ENCODE measurements at places on chromosomes 1 and 21.

DNA sequence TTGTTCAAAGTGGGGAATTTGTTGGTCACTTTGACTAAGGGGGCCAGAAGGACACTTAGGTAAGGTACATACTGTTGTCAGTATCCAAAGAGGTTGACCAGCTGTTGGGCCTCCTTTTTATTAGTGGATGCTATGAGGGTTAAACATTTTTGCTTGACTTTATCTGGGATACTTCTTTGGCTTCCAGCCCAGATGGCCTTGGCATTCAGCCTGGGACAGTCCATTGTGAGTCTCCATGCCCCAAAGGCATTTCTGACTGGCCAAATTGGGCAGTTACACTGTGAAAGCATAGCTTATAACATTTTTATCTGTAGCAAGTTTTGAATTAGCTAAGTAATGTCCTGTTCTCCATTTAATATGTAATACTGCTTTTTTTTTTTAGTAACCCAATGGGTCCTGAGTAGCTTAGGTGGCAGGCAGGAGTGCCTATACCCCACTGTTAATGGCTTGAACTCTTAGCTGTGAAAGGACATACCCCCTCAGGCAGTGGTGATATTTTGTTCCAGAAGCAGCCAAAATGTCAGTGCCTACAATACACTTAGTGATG is 35.4 kb upstream of the CD1D start:
- peak; percentile 9 for DNase-seq

GRCh38 chr1:25727635-25728286 is 72.2 kb upstream of the SELENON start:
- DNase-seq, result no peak

- DNase-seq, result no peak
These were observed 10.0 kb downstream of the PROX1 start for GRCh38 chr1:213997772-213998107.

DNA sequence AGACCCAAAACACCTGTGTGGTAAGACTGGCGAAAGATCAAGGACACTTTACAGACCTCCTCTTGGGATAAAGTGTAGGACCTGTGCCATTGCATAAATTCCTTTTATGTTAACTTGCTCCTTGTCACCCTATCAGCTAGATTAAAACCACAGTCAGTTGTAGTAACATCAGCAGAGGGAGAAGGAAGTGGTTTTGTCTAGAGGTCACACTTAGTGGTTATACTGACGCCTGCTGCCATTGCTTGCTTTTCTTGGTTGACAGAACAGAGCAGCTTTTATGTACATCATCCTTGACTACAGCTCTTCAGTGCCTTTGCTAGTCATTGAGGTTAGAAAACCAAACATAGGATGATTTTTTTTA is 101.4 kb downstream of the PBX1 start:
- no peak for DNase-seq

GRCh38 chr1:42926879-42927242 is 31.8 kb downstream of the SLC2A1 start:
- DNase-seq, result no peak

- no peak for DNase-seq
These were observed 760 bp downstream of the PEX14 start for GRCh38 chr1:10475510-10475909.

DNA sequence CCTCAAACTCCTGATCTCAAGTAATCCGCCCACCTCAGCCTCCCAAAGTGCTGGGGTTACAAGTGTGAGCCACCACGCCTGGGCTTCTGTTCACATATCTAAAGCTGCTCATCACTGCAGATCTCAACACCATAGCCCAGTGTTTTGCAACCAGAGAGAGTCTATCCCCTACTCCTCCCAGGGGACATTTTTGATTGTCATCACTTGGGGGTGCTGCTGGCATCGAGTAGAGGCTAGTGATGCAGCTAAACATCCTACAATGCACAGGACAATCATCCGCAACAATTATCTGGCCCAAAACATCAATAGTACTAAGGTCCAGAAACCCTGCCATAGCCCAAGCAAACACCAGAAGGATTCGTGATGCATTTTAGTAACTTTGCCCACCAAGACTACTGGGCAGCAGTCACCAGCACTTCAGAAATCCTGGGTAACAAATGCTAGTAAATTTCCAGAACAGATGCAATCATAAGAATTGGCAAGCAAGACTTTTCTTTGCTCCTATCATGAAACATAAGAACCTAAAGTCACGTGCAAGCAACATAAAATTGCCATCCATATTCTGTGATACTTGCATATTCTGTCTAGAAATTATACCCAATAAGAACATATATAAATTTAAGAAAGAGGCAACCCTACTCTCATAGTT is 159.2 kb downstream of the APP start:
- DNase-seq, result peak; percentile 27

GRCh38 chr1:51296383-51297357 is 33.7 kb downstream of the TTC39A start:
- peak; percentile 64 for DNase-seq

- DNase-seq, result no peak
These were observed 11.5 kb upstream of the COL8A2 start for GRCh38 chr1:36136535-36136934.

DNA sequence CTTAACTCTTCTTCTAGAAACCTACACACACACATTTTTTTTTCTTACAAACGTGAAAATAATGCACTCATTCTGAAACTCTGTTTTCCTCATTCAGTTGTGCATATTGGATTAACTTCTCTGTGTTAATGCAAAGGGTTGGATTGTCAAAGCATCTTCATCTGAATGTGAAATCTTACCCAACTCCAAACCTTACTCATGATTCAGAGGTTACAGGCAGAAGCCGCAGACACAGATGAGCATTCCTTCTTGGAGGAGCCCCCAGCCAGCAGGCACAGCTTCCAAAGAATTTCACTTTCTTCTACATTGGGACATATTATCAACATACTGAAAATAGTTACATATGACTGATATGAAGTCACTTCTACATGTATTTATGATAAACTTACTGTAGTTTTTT is 15.7 kb downstream of the PATJ start:
- DNase-seq, result no peak

DNA sequence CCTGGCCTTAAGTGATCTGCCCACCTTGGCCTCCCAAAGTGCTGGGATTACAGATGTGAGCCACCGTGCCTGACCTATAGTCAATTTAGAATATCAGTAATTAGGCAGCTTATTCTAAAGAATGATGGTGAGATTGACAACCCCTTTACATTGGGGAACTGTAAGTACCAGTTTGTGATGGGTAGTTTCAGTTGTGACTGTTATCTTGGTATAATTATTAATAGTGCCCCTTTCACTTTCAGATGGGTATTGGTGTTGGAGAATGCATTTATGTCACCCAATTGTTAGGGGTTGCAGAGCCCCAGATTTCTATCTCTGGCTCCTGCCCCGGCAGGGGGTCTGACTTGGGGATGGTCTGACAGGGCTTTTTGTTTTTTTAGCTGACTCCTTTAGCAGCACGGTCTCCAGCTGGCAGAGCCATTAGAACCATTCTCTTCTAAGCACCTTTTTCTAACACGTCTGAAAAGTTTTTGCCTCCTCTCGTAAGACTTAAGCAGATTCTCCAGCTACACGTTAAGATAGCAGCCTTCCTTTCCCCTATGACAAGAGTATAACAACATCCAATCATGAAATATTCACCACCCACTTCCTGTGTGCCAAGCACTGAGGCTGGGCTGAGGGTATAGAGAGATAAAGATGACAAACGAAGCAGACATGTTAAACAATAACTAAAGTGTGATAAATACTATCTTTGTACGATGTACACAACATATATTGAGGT is 157.8 kb downstream of the SDCCAG8 start:
- DNase-seq, result no peak

- no peak for DNase-seq
These were observed 33.8 kb downstream of the POFUT2 start for GRCh38 chr21:45253633-45254459.

DNA sequence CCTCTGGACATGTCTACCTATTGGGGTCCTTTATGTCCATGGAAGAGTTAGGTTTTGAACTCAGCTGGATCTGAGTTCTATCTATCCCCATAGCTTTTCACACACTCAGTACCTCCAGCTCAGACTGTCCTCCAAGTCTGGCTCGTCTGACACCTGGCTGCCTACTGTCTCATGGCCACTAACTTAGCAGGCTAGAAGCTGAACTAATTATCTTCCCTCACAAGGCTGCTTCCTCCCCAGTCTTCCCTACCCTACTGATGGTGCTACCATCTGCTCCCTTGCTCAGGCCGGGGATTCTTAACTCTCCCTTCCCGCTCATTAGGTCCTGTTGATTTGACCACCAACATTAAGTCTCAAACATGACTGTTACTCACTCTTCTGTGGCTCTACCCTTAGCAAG is 13.4 kb downstream of the VANGL2 start:
- DNase-seq, result no peak

GRCh38 chr21:42880352-42880751 is 1.0 kb upstream of the WDR4 start:
- no peak for DNase-seq

- no peak for DNase-seq
These were observed 130.6 kb downstream of the AKT3 start for GRCh38 chr1:243719476-243719875.

DNA sequence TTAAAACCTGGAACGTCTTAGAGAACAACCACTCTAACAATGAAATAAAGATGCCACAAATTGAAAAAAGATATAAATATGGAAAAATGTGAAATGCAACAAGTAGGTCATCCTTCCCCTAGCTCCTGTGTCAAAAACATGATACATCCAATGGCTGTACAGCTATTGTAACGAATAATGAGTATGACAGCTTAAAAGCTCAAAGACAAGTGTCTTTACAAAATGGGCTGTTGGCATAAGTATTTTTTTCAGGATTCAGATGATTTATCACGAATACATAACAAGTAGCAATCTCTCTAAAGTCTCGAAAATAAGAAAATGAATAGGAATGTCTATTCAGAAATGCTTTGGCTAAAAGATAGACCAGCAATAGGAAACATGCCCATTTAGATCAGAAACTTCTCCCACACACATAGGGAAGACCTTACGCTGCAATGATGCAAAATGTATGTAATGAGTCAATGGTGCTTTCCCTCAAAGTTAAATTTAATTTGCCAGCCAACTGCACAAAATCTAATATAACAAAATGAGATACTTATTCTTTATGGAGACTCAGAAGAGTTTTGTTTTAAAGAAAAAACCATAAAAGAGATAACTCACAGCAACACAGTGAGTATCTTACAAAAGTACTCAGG is 8.3 kb downstream of the TGFBR3 start:
- DNase-seq, result no peak

DNA sequence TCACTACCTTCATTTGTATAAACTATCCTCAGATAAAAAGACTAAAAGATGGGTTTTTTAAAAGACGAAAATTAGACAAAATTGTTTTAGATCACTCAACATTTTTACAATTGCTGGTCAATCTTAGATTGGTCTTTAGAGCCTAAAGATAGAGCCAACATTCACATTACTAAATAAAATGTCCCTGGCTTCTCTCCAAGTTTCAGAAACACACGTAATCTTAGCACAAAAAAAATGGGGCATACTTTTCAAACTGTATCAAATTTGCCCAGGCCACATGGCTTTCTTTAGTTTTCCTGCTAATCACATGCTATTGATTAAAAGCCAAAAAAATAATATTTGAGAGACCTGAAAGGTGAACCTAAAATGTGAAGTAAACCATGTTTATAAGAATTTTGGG is 288.1 kb downstream of the DPYD start:
- no peak for DNase-seq

DNA sequence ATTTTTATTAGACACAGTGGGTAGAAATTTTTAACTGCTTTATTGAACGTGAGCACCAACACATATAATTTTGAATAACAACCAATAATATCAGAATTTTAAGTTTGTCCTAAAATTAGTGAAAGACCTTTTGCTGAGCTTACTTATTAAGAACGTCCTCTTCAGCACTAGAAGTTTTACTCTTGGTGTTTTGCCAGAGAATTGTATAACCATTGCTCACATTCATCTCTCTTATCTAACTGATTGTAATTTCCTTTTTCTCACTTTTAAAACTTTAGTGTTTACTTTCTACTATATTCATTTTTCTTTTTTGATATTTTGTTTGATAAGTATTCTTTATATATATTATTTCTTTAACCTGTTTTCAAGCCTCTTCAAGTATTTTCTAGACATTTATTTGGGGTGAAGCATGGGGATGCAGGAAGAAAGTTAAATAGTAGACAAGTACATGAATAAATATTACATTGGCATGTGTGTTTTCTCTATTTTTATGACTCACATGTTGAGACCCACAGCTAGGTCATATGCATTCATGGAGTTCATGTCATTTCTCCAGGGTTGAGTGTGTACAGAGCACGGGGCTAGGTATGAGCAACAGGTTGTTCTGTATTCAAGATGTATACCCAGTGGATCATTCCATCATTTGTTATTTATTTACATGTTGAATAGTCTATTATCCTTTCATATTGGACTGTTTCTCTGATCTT is 90.6 kb downstream of the ATP6V1G3 start:
- no peak for DNase-seq

DNA sequence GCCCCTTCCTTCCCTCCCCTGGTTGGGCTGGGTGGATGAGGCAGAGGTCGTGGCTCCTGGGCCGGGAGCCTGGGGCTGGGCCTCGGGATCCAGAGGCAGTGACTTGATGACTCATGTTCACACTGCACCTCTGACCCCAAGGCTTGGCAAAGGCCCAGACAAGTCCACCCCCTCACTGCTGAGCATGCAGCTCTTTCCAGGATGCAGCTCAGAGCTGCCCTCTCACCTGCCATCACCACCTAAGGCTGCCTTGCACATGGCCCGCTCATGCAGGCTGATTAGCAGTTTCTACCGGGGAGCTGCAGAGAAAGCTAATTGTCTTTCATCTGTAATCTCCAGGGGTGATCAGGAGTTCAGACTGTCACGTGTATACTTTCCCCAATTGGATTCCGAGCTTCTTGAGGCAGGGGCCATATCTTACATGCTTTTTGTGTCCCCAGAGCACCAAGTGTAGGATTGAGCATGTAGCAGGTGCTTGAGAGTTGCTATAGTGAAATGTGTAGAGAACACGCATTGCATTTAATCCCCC is 62.1 kb downstream of the LRRN2 start:
- DNase-seq, result no peak

GRCh38 chr1:151509350-151510019 is 1.7 kb upstream of the CGN start:
- no peak for DNase-seq

DNA sequence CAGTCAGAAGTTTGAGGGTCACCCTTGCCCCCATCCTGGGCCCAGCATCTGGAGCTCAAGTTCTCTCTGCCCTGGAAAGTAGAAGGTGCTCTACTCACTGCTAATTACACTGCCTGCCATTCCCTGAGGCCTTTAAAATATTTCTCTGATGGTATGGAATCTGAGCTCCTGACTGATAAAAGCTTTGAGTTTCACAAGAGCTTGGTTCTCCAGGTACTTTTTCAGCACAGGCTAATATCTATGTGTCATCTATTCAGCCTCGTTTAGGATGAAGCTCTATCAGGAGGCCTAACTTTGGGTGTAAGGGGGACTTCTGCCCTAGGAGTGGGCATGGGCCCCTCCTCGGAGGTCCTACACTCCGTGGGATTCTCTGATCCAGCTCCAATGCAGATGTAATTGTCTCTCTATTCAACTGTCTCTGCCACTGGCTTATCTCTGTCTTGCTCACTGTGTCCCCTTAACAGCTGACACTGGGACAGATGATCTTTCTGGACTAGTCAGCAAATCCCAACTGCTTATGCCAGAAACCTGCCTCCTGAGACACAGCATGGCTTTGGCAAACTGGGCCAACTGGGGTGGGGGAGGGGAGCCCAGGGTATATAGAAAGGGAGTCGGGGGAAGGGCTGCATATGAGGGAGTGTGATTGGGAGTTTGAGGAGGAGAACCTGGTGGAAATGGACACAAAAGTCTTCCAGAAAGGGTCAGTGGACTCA is 104.2 kb upstream of the GADD45A start:
- DNase-seq, result no peak

GRCh38 chr1:91527266-91527765 is 26.7 kb downstream of the CDC7 start:
- no peak for DNase-seq
